Activated CD4-positive, alpha-beta T cell treated with anti-CD3 and anti-CD28 coated beads, Interleukin-2, amount 50 U/mL, for 48 hours (primary cell): ENCODE measurements at places on chromosomes 3 and 15.

GRCh38 chr3:88188436-88188835 is 38.7 kb downstream of the C3orf38 start:
- no peak for DNase-seq

DNA sequence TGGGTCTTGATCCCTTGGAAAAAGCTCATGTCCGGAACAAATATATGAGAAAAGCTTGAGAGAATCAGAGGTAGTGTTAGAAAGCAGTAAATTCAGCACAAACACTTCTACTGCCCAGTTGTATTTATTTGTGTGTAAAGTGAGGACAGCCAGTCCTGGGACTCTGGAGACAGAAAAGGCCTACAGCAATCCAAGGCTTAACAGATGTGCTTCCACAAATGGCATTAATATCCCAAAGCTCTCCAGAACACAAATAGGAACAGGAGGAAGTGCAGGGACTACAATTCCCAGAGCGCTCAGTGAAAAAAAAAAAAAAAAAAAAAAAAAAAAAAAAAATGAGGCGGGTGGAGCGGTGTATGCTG is 390 bp upstream of the AP2M1 start:
- DNase-seq, result no peak

- no peak for DNase-seq
Measured at GRCh38 chr15:84949845-84950569, 31.6 kb upstream of the PDE8A start.

DNA sequence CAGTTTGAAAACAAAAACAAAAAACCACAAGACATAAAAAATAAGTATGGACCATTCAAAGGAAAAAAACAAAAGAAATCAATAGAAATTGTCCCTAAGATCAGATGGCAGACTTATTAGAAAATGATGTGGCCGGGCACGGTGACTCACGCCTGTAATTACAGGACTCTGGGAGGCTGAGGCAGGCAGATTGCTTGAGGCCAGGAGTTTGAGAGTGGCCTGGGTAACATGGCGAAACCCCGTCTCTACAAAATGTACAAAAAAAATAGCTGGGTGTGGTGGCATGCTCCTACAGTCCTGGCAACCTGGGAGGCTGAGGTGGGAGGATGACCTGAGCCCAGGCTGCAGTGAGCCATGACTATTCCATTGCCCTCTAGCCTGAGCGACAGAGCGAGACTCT is 16.6 kb downstream of the SPCS1 start:
- no peak for DNase-seq

GRCh38 chr3:147132168-147132567 is 274.2 kb downstream of the ZIC4 start:
- DNase-seq, result no peak

GRCh38 chr3:111521891-111522290 is 20.1 kb upstream of the CD96 start:
- no peak for DNase-seq

DNA sequence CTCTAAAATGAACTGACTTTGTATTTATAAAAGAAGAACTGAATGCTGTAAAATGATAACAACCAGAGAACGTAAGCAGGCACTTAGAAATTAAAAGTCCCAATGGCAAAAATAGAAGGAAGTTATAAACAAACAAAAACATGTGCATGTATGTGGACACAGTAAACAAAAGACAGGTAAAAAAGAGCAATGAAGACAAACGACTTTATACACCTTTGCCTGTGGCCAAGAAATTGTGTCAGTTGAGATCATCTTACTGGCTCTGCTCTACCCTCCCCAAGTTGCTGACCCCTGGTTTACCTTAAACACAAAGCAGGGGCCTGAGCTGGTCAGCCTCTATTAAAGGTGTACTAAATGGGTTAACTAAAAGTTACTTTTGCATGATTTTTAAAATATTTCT is 41.7 kb upstream of the GP5 start:
- DNase-seq, result no peak

DNA sequence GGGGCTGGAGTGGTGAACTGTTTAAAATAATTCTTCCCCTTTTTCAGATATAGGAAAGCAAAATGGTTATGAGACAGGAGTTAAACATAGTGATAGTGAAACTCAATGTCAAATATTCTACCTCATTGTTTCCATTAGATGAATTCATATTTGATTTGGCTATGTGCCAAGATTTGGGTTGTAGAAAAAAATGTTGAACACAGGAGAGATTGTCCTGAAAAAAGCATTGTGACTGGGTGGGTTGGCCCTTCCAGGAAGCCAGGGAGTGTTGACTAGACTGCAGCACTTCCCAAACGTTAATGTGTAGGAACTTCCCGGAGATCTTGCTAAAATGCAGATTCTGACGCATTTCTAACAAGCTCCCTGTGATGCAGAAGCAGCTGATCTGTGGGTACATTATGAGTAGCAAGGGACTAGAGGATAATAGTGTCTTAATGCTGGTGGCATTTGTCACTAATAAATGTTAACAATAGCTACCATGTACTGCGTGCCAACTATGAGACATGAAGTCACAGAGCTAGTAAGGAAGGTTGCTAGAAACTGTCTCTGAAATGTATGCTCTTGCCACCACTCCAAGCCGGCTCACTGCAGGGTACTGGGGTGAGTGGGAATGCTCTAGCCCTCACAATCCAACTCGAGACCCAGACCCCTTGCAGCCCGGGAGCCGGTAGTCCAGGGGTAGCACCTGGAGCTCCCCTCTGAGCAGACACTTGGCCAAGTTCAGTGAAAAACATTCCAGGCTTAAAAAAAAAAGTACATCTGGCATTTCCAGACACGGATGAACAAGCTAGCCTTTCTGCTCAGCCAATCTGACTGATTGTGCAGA is 120.6 kb downstream of the CD47 start:
- no peak for DNase-seq

DNA sequence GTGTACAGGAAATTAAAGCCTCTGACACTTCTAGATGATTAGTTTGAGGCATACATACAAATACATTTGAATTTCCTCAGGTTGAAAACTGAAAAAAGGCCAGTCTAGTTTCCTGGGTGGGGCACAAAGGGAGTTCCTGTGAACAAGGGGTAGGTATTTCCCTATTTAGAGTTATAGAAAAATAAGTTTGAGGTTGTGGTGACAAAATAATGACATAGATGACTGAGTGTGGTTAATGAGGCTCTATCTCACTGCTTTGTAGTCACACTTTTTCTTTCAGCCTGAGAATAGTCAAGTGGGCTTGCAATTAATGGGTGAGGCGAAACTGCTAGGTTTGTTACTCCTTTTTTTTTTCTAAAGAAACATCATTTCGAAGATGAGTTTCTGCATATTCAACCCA is 4.3 kb downstream of the SLCO3A1 start:
- DNase-seq, result no peak

DNA sequence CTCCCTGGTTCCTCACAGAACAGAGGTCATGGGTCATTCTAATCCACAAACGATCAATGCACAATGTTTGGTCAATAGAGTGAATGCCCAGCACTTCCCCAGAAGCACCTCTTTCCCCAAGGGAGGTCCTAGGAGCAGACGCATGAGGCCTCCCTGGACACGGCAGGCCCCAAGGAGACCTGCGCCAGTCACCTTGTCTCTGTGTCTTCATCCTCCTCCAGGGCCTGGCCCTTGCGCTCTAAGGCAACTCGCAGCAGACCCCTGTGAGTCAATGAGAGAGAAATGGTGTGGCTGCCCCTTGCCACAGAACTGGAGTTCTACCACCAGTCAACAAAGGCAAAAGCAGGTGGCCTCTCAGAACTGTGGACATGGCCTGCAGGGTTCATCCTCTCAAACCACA is 18.1 kb downstream of the ALS2CL start:
- DNase-seq, result no peak

- DNase-seq, result no peak
Measured at GRCh38 chr3:16658925-16659793, 53.9 kb upstream of the DAZL start.

DNA sequence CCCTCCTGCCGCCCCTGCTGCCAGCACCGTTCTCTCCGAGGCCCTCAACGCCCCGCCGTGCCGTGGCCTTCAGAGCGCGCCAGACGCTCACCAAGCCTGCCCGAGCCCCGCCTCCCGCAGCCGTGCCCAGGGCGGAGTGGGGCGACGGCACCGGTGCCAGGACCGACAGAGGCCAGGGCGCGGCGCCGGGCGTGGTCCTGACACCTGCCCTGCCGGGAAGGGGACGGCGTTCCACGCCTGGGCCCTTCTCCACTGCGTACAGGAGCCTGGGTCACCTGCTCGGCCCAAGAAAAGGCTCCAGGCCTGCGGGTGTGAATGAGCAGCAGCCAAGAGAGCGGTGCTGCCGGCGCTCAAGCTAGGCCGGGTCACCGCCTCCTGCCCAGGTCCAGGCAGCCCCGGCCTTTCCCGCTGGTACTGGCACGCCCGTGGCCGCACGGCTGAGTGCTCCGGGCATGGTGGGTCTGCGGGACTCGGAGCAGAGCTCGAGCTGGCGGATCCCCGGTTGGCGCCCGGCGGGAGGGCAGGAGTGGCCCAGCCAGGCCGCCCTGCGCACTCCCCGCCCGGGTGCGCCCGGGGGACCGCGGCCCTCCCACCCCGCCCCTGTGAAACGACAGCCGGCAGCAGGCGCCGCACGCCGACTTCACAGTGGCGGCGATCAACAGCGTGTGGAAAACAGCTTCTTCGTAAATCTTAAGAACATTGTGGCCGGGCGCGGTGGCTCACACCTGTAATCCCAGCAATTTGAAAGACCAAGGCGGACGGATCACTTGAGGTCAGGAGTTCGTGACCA is 4.2 kb downstream of the OCA2 start:
- DNase-seq, result peak; percentile 20

DNA sequence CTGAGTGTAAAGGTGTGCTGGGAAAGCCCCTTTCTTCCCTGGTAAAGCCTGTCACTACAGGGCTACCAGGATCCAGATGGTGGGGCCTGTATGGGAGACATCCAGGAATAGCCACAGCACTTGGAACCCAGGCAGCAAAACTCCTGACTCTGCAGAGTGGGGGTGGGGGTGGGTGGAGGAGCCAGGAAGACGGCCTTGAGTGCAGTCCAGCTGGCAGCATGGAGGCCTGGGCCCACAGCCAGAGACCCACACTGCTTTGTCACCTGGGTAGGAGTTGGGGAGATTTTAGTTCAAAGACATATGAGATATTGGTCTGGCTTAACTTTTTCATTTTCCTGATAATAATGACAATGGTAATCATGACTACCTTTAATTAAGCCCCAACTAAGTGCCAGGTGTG is 116.7 kb upstream of the MRPS22 start:
- no peak for DNase-seq

DNA sequence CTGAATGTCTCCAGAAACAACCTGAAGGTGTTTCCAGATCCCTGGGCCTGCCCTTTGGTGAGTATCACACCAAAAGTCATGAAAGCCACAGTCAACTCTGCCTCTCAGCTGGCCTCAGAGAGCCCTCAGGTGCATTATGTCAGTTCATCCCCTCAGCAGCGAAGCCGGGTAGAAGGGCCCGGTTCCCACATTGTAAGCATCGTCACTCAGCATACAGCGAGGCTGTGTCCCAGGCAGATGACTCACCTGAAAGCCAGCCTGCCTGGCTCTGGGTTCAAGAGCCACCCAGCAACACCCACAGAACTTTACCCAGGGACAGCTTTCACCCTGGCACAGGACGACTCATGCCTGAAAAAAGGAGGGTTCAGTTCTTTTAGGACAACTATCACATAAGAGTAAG is 91.6 kb downstream of the LRRK1 start:
- DNase-seq, result no peak

DNA sequence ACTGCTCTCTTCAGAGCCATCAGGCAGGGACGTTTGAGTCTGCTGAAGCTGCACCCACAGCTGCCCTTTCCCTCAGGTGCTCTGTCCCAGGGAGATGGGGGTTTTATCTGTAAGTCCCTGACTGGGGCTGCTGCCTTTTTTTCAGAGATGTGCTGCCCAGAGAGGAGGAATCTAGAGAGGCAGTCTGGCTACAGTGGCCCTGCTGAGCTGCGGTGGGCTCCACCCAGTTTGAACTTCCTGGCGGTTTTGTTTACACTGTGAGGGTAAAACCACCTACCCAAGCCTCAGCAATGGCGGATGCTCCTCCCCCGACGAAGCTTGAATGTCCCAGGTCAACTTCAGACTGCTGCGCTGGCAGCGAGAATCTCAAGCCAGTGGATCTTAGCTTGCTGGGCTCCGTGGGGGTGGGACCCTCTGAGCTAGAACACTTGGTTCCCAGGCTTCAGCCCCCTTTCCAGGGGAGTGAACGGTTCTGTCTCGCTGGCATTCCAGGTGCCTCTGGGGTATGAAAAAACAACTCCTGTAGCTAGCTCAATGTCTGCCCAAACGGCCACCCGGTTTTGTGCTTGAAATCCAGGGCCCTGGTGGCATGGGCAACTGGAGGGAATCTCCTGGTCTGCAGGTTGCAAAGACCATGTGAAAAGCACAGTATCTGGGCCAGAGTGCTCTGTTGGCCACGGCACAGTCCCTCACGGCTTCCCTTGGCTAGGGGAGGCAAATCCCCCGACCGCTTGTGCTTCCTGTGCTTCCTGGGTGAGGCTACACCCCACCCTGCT is 21.1 kb upstream of the ST6GAL1 start:
- DNase-seq, result peak; percentile 79

GRCh38 chr15:57655809-57656208 is 50.7 kb upstream of the POLR2M start:
- DNase-seq, result no peak

DNA sequence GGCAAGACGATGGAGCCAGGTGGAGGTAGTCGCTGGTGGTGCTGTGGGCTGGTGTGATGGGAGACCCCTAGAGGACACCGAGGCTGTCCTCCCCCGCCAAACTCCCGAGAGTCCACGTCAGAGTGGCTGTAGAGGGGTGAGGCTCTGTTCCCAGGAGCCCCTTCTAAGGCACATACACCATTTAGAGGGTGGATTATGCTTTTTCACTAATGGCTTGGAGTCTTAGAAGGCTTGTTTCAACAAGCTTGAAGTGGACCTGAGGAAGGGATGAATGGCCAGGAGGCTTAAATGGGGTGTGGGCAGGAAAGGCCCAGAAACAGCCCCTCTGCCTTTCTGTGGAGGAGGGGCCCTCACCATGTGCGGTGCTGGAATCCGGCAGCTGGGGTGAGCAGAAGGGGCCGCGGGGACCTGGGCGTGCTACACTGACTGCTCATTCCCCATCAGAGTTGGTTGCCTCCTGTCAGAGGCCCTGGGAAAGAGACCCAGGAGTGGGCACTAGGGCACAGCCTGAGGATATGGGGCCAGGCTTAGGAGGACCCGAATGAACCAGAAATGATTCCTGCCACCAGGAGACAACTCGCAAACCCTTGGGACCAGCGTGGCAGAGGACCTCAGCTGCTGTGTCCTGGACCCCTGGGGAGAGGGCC is 66.2 kb downstream of the FEM1B start:
- DNase-seq, result no peak

GRCh38 chr3:15327941-15328340 is 4.4 kb downstream of the SH3BP5 start:
- no peak for DNase-seq

DNA sequence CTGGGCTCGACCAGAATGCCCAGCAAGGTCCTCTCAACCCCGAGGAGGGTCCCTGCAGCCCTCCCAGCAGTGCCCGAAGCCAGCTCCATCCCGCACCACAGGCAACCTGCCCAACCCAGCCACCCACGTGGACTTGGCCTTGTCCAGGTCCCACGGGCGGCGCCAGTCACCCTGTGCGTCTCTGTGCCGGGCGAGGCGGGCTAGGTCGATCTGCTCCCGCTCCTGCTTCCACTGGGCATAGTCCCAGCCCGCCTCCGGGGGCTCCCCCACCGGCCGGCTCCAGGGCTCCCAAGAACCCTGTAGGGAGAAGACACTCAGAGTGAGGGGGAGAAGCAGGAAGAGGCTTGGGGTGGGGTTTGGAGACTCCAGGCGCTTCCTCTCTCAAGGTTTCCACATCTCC is 3.1 kb downstream of the CCDC9B start:
- DNase-seq, result no peak

- no peak for DNase-seq
Measured at GRCh38 chr3:61177450-61177849, 73.8 kb downstream of the FHIT start.

GRCh38 chr3:10447527-10448260 is 57.7 kb downstream of the ATP2B2 start:
- DNase-seq, result no peak
